ENCODE measurements at places on chromosomes 1 and 21.

- DNase-seq: peak; percentile 7
Measured at GRCh38 chr21:44267655-44268142, 6.0 kb upstream of the DNMT3L start.

DNA sequence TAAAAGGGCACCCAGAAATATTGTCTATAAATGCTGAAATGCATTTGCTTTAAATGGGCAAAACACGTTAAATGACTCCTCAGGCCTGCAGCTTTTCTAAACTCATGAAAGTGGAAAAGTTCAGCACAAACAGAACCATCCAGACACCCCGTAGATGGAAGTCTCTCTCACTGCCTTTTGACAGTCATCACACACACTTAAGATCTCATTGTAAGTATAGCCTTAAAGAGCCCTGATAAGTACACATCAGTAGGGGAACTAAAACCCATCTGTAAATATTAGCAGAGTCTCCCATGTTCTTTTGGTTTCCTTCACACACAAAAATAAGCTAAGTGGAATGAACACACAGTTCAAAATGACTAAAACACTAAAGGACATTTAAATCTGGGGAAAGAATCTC lies 166.7 kb downstream of the LTN1 start:
- DNase-seq: no peak

DNA sequence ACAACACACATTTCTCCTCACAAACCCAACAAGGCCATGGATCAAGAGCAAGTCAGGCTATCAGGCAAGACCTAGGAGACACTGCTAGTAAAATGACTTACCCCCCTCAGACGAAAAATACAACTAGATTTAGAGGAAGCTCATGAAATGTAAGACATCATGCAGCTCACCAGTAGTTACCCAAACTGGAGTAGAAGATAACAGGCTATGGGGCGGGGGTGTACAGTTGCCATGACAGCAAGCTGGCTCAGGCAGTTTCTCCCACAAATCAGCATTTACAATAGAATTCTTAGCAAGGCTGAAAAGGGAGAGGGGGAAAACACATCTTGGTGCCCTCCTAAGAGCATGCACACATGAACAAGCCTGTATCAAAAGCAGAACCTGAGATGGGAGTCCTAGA lies 13.9 kb downstream of the TPM3 start:
- DNase-seq: peak; percentile 17

DNA sequence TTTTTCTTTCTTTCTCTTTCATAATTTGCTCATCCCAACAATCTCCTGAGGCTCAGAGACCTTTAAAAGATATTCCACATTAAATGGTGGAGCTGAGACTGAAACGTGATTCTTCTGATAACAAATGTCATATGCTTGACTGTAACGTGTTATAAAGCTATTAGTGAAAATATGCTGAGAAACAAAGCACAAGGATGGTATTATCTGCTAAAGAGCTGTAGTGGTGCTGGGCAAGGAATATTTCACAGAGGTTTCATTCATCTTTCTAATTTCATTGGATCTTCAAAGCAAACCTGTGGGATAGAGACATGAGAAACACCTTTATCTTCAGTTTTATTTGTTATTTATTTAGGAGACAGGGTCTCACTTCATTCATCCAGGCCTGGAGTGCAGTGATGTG lies 98.1 kb upstream of the WLS start:
- DNase-seq: no peak

GRCh38 chr1:186304982-186305949 lies 69.8 kb downstream of the TPR start:
- no peak for DNase-seq

- peak; percentile 1 for DNase-seq
Measured at GRCh38 chr1:65393347-65393746, 27.1 kb upstream of the LEPR start.

GRCh38 chr1:183806125-183806524 lies 1.2 kb downstream of the RGL1 start:
- no peak for DNase-seq

- no peak for DNase-seq
Measured at GRCh38 chr1:85544689-85545215, 35.8 kb upstream of the CCN1 start.

DNA sequence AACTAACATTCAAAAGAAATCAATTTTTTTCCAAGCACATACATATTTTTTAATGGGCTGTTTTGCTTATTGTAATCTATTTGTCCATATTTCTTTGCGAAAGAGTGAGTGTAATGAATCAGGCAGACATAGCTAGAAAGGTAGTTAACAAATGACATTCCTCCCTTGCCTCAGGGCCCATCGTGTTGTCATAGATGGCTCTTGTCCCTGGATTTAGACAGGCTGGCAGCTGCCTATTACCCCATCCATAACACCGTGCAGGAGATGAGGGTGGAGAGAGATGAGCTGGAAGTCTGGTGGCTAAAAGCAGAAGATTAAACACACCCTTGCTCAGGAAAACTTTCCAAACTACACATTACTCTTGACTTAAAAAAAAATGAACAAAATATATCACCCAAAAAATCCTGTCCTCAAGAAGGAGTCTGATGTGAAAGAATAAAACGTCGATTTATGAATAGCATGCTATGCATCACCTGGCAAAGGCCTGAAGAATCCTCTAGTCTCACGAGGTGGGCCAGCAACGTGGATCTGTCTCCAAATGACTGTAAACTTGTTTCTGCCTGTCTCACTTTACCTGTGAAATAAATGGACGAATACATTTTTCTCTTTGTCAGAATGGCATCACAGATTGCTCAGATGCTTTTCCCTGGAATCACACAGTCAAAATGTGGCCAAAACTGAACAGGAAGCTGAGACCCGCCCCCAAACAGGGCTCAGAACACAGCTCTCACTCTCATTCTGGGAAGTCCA lies 55.7 kb downstream of the C21orf91 start:
- no peak for DNase-seq

DNA sequence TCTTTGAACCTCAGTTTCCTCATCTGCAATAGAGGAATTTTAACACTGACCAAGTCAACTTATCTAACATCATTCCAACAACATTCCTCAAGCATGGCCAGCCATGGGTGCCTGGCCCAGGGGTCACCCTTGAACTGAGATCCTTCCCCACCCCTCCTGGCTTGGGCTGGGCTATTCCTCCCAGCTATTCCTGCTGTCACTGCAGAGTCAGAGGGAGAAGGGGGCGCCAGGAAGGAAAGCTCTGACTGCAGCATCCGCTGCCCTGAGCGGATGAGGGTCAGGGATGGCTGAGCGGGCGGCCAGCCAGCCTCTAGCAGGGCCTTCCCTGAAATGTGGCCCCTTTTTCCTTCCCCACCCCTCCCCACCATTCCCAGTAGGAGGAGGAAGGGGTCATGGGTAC lies 3.1 kb downstream of the TINAGL1 start:
- DNase-seq: no peak

GRCh38 chr21:25283720-25284119 lies 323.6 kb downstream of the MRPL39 start:
- no peak for DNase-seq

GRCh38 chr1:183550915-183551314 lies 39.3 kb downstream of the NCF2 start:
- no peak for DNase-seq

DNA sequence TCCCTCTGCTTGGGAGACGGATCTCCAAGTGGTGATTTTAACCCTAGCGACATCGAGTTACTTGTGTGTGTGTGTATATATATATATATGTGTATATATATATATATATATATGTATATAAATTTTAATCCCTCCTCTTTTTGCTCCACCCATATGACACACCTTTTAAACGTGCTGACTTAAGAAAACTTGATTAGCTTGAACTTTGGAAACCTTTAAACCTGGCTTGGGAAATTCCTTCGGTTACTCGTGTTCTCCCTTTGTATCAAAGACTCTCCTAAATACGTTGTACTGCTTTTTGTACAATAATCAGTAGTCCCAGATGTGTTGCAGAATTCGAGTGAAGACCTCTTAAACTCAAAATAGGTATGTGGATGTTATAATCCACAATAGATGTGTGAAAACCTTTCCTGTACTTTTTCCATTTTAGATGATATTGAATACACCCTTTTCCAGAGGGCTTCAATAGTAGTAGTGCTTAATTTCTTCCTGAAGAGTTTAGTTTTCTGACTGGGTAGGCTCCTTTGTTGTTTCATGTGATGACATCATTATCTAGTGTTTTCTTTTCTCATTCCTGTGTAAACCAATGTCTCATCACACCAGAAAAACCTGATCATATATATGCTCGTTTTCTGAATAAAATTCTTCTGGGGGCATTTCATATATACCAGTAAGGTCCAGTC lies 1.4 kb downstream of the RNF11 start:
- DNase-seq: no peak

GRCh38 chr1:243601720-243602119 lies 248.3 kb downstream of the AKT3 start:
- no peak for DNase-seq

GRCh38 chr1:26744075-26744959 lies 43.4 kb upstream of the PIGV start:
- DNase-seq: peak; percentile 71

GRCh38 chr1:100360790-100361510 lies 8.6 kb downstream of the CDC14A start:
- no peak for DNase-seq

- no peak for DNase-seq
Measured at GRCh38 chr1:39489567-39490239, 1.7 kb upstream of the BMP8A start.

GRCh38 chr1:13443335-13443979 lies 33.2 kb downstream of the PRAMEF20 start:
- no peak for DNase-seq

DNA sequence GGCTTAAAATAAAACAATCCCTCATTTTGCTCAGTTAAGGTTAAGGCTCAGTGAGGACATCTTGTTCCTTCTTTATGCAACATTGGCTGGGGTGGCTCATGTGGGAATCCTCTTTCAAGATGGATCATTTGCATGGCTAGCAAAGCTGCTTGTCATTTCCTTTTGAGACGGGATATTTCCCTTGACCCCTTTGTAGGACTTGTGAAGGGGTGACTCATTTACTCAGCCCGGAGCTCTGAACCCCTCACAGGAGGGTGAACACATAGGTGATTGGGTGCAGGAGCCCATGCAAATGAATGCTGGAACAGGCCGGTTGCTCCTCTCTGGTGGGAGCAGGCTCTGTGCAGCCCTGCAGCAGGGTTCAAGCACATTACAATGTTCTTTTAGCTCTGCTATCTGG lies 15.8 kb upstream of the C8A start:
- DNase-seq: no peak

GRCh38 chr1:53430779-53431178 lies 28.4 kb upstream of the DMRTB1 start:
- DNase-seq: no peak

GRCh38 chr1:176205332-176205914 lies 1.7 kb downstream of the COP1 start:
- no peak for DNase-seq

DNA sequence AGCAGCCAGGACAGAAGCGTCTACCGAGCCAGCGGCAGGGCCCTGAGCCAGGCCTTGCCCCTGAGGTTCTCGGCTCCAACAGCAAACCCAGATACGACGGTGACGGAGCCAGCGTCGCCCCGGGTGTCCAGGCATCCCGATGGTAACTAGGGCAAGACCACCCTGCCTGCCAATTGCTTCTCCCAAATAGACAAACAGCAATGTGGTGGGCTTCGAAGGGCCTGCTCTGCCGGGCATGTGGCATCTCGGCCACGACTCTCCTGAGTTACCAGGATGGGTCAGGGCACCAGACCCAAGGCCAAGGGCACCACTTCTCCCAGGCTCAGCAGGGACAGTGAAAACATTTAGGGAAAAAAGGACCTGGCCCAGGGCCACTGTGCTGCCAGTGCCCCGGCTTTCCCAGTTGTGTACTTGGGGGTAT lies 3.2 kb upstream of the ACTRT2 start:
- DNase-seq: no peak

DNA sequence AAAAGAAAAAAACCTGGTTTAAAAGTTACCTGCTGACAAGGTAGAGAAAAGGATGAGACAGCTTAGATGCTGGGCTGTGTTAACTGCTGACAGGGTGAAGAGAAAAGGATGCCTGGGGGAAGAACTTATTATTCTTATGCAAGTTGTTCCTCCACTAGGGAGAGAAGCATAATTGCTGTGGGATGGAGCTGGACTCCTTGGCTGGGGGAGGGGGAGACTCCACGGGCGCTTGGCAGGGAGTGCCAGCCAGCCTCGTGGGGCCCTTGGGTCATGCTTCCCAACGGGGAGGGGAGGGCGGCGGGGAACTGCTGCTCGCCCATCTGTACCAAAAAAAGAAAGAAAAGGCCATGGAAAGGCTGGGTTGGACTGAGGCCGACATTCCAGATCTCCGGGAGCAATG lies 47.2 kb downstream of the SYCP1 start:
- no peak for DNase-seq

DNA sequence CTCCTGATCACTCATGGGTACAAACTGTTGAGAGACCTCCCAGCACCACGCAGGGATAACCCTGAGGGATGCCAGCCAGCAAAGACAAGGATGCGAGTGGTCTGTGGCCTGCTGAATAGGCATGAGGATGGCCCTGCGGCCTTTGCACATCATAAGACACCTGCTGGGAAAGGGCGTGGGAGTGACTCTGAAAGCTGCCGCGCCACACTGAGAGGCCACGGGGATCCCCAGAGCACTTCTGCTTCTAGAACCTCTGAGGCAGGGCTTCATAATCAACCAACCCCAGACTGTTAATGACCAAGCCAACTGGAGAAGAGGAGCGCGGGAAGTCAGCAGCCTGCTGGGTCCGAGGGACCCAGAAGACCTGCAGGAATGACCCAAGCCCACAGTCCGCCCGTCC lies 73.8 kb downstream of the SH3BGR start:
- no peak for DNase-seq

DNA sequence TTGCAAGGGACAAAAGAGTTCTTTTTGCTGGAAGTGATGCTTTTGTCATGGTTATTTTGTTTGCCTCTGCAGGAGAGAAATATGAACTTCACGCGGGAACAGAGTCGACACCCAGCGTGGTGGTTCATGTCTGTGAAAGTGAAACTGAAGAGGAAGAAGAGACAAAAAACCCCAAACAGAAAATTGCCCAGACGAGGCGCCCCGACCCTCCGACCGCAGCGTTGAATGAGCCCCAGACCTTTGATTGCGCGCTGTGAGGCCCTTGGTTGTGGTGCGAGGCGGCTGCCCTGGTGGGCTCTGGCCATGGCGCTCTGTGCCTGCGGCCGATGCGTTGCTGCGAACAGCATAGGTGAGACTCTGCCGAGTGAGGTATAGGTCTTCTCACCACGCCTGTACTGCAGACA lies 20.9 kb upstream of the NCMAP start:
- DNase-seq: peak; percentile 58

DNA sequence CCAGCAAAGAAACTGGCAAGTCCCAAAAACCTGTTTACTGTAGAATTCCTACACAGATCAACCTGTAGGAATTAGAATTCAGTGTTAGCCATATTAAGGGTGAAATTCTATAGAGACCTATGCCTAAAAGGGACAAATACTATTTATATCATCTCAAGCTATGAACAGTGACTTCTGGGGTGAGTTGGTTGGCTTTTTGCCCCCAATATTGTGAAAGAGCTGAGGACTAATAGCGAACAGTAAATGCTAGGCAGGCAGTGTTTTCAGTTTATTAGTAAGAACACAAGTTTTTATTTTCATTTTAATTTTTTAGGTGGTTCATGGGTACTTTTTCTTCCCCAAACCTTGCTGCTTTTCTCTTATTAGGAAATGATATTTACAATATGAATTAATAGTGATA lies 15.3 kb downstream of the SLC16A4 start:
- DNase-seq: no peak

GRCh38 chr1:201346987-201347386 lies 30.5 kb downstream of the TNNT2 start:
- DNase-seq: no peak

- no peak for DNase-seq
Measured at GRCh38 chr1:223248770-223249140, 105.7 kb upstream of the TLR5 start.
